ENCODE measurements at places on chromosomes 3 and 15.

DNA sequence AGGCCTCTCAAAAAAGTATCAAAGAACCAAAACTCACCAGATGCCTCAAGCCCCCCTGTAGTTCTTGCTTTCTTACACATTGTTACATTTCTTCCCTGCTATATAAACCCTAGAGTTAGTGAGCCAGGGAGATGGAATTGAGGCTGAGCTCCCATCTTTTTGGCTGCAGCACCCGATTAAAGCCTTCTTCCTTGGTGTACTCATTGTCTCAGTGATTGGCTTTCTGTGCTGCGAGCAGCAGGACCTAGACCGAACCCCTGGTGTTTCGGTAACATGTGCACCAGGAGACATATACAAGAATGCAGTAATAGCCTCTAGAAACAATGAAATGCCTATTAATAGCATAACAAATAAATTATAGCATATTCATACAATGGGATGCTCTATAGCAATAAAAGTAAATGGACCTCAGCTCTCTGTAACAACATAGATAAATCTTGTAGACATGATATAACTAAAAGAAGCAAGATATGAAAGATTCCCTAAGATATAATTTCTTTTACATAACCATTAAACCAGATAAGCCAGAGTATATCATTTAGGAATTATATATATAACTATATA is 174.0 kb downstream of the NEK11 start:
- no peak for DNase-seq

- no peak for DNase-seq
Measured at GRCh38 chr3:1447452-1447851, 354.6 kb downstream of the CNTN6 start.

GRCh38 chr3:25831578-25831977 is 41.7 kb downstream of the OXSM start:
- no peak for DNase-seq

DNA sequence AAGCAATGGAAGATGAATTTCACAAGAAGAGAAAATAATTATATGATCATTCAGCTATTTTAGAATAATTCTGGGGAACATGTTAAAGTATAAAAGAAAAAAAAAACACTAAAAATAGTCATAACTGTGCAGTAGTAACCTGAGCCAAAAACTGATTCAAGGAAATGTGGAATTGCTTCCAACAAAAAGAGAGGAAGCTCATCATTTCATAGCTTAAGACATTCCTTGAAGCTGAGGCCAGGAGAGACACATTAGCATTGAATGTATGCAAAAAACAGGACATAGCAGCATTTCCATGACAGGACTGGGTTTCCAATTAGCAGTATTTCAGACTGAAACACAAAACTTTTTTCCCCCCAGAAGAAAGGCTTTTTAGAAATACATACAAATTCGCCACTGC is 27.7 kb upstream of the LRRN1 start:
- DNase-seq: no peak

DNA sequence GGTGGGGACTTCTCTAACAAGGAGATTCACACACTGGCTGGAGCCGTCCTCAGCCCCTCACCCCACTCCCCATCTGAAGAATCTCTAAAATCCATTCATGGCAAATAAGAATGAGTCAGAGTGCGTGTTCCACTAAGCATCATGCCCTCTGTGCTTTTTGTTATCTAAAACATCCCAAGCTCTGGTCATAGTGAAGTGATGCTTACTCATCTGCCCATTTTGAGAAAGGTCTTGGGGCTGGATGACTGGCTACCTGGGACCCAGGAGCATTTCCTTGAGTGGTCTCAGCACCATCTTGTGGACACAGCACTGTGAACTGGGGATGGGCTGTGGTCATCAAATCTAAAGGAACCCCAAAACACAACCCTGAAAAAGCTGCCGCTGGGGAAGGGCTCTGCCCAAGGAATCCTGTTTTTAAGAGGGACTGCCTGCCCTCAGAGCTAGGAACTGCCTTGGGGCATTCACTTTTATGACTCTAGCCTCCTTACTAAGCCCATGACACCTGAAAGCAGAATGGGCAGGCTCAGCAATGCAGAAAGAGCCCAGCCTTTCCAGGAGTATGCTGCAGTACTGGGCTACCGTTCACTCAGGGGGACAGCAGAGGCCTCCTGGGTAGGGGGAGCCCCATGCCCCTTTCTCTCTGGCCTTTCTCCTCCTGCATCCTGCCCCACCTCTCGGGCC is 53.5 kb downstream of the ZBTB38 start:
- no peak for DNase-seq

- no peak for DNase-seq
Measured at GRCh38 chr3:144894576-144894975, 923.0 kb downstream of the DIPK2A start.

- DNase-seq: no peak
Measured at GRCh38 chr3:76264911-76265310, 479.6 kb upstream of the ZNF717 start.

DNA sequence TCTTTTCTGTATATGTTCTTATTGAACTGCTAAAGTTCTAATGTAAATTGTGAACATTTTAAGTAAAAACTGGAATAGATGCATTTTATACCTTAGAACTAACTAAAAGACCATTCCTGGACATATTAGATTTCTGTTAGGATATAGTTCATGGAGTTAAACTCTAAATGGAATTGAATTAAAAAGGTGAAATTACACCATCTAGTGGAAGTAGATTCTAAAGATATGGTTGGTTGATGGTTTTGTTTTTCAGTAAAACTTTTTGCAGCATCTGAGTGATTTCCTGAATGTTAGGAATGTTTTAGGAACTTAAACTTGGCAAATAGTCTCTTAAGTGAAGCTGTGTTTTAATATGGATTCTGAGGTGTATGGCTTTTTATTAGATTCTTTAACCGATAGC is 96.8 kb downstream of the SLMAP start:
- no peak for DNase-seq

GRCh38 chr3:110859993-110860392 is 211.6 kb upstream of the NECTIN3 start:
- no peak for DNase-seq

GRCh38 chr3:178736300-178736699 is 200.1 kb downstream of the KCNMB2 start:
- no peak for DNase-seq

DNA sequence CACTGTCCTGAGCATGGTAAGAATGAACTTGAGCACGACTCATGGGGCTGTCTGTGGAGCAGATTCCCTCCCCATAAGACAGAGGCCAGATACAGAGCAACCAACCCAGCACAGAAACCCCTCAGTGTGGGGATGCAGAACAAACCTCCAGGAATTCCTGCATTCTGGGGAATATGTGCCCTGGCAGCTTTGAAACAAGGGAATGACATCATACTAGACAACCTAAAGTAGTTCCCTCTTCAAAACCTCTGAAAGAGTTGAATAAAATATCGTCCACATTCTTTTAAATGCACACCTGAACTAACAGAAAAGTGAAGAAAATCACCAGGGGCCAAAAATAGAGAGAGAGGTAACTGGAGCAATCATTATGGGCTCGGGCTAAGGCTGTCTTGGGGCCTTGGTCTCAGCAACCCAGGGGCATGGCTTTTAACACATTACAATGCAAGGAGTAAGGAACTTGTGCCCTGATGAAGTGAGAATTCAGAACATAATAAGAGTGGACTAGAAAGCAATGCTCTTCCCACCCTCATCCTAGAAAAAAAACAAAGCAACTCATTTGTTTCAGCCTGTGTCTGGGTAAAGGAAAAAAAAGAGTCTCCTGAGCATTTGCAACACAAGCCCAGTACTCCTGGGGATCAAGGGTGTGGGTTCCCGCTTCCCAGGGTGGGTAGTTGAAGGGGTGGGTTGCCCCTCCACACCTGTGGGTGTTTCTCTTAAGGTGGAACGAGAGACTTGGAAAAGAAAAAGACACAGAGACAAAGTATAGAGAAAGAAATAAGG is 43.9 kb downstream of the ADIPOQ start:
- DNase-seq: no peak

GRCh38 chr15:78830514-78831228 is 19.4 kb upstream of the ADAMTS7 start:
- no peak for DNase-seq

GRCh38 chr3:60708191-60708975 is 542.9 kb downstream of the FHIT start:
- no peak for DNase-seq

DNA sequence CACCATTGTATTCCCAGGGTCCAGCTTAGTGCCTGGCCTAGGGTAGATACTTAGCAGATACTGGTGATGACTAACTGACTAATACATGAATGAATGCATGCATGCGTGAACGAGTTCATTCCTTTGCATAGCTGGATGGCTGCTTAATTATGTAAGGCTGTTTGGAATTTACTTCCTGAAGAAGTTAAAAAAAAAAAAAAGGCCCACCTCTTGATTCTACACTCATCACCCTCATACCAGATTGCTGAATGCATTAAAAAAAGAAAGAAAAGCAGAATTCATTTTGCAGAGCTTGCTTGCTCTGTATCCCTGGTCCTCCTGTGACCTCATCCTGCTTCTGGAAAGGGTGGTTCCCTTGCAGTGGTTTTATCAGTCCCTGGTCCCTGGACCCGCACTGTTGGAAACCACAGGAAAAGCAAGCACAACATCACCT is 277.6 kb upstream of the CFAP20DC start:
- no peak for DNase-seq

- no peak for DNase-seq
Measured at GRCh38 chr3:46552538-46552937, 13.6 kb downstream of the LRRC2 start.

- DNase-seq: no peak
Measured at GRCh38 chr15:73578026-73578425, 55.2 kb downstream of the NPTN start.

GRCh38 chr3:177429079-177429478 is 231.8 kb upstream of the TBL1XR1 start:
- DNase-seq: no peak

- DNase-seq: no peak
Measured at GRCh38 chr3:120161902-120162301, 67.7 kb upstream of the GSK3B start.

DNA sequence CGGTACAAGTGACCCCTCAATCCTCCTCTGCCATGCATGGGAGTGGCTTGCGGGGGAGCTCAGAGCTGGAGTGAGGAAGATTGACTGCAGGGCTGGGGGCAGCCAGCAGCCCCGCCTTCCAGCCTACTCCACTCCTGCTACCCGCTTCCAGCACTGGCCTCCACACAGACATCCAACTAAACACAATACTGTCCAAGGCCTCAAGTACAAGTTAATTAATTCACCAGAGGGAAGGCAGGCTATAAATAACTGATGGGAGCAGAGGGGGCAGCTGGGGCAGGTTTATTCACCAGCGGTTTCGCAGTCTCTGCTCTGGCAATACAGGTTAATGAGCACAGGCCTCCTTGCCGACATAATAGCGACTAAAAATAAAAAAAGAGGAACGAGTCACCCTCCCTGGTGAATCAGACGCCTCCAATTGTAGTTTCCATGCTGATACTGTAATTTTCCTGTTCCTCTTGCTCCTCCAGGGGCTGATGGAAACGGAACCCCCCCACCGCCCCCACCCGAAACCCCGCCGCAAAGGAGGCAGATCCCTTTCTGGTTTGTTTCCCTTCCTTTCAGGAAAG is 166.4 kb upstream of the TLE3 start:
- no peak for DNase-seq

DNA sequence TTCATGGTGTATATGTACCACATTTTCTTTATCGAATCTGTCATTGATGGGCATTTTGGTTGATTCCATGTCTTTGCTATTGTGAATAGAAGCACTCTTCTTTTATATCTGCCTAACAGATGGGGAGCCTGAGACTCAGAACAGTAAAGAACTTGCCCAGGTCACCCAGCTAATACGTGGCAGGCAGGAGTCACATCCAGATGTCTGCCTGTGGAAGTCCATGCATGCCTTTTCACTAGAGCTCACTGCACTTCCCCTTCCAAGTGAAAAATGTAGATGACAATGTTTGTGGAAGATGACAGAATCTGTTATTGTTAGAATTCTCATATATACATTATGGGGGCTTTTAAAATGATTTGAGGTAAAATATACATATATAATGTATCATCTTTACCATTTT is 165.0 kb downstream of the PDZRN3 start:
- no peak for DNase-seq

DNA sequence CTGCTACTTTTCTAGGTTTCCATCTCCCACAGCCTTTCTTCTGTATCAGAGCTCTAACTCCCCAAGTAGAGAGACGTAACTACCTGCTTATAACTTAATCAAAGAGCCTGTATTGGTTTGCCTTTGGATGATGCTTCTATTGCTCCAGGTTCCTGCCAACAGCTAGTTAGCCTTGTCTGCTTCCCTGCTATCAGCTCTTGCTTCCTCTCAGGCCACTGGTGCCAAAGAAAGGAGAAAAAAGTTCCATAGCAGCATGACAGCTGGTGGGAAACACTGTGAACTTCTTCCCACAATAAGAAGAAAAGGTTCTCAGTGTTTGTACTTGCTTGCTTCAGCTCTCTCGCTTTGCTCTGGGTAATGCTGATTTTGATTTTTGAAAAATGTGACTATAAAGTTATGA is 206.6 kb downstream of the GBE1 start:
- peak; percentile 68 for DNase-seq

DNA sequence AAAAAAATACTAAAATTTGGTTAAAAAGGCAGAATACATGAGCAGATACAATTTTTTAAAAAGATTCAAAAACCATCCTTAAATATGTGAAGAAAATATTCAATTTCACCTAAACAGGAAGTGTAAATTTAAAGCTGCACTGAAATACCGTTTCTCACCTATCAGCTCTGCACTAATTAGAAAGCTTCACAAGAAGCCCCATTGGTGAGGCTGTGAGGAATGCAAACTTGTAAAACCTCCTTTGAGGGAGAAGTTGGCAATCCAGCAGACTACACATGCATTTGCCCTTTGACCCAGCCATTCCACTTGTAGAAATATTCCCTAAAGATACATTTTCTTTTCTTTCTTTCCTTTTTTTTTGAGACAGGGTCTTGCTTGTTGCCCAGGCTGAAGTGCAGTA is 18.8 kb downstream of the BLM start:
- no peak for DNase-seq

DNA sequence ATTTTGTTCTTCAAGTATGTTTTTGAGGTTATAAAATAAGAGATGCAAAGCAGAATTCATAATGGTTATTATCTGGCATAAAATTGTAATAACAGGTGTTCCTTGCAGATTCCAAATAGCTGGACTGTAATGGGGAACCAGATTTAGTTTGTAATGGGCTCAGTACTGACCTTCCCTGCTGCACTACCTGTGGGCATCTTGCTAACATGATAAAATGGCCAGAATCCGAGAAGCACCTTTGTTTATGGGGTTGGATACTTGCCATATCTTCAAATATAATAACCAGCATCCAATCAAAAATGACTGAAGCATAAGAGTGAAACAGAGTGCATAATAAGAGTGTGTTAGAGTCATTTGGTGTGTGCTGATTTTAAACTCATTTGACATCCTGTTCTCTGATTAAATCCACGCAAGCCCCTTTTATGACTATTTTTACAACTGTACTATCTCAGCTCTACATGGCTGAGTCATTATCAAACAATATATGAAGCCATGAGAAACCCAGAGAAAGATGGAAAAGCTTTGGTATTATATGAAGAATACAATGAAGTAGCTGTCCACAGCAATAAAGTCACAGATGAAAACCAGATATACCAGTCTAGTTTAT is 292.4 kb downstream of the CNTN4 start:
- DNase-seq: no peak

DNA sequence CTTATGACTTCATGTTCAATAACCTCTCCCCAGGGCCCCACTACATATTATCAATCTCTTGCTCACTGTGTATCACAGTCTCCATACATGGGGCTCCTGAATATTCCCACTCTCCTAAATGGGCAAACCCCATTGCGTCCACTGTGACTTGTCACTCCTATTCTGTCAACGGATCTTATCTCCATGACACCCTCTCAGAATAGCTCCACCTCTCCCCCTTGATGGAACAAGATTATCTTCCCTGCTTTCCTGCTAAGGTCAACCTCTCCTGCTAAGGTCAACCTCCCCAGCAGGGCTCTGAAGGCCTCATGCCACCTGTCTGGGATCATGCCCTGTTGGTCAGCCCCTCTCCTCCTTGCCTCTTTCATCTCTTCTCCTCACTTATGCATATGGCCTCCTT is 1.8 kb downstream of the CLDN18 start:
- DNase-seq: no peak

Data from right lung (tissue), 10 donors.